ENCODE measurements at places on chromosomes 11 and 22. TPM values are rescaled to one million over a fixed set of nuclear protein-coding genes. Genes with fewer than 3 reads are reported as not detected.

GRM5 gene
- 0.09 TPM for total RNA-seq

OR2AG1 gene
- total RNA-seq = not detected

NXPE2 gene
- 1.1 TPM for total RNA-seq

CCDC87 gene
- 0.19 TPM for total RNA-seq

TYR gene
- not detected for total RNA-seq

BATF2 gene
- not detected for total RNA-seq

LMO2 gene
- 17.3 TPM for total RNA-seq

FAM180B gene
- not detected for total RNA-seq

ANKK1 gene
- 0.21 TPM for total RNA-seq

- no peak for DNase-seq
Measured at GRCh38 chr11:34267013-34267412, 90.8 kb downstream of the ABTB2 start.

- no peak for DNase-seq
Measured at GRCh38 chr11:76030968-76031590, 175.2 kb downstream of the WNT11 start.

GRCh38 chr22:38162881-38163843, 18.5 kb downstream of the PLA2G6 start:
- no peak for DNase-seq

DNA sequence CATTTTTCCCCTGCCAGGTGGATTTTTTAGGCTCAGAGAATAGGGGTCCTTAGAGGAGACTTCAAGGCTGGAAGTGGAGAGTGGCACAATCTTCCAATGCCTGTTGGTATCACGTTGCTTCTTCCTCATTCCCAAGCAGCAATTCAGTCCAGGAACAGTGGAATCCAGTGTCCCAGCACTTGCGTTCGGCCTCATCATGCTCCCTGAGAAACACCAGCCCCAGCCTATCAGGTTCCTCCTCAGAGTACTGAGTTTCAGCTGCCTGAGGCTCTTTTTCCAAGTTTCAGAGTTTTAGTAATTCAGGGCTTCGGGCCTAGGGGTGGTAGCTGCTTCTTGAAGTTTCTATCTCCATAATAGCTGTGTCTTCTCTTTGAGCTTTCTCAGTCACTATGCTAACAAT, 31.9 kb upstream of the NRGN start:
- no peak for DNase-seq

DNA sequence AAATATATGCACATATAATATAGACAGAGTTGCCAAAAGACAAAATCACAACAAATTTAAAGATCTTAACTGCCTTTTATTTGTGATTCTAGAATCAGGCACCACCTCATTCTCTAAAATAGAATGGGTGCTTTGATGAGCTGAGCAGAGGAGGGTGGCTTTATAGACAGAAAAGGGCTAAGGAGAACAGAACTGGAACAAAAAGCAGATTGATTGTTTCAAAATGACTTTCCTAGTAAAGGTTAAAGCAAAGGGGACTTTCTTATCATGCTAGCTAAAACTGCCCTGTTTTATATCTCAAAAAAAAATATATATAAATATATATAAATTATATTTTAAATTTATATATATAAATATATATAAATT, 287.6 kb downstream of the FAT3 start:
- no peak for DNase-seq

GRCh38 chr22:41883400-41883799, 31.5 kb downstream of the SHISA8 start:
- no peak for DNase-seq

- no peak for DNase-seq
Measured at GRCh38 chr11:69371731-69372588, 78.0 kb downstream of the MYEOV start.

DNA sequence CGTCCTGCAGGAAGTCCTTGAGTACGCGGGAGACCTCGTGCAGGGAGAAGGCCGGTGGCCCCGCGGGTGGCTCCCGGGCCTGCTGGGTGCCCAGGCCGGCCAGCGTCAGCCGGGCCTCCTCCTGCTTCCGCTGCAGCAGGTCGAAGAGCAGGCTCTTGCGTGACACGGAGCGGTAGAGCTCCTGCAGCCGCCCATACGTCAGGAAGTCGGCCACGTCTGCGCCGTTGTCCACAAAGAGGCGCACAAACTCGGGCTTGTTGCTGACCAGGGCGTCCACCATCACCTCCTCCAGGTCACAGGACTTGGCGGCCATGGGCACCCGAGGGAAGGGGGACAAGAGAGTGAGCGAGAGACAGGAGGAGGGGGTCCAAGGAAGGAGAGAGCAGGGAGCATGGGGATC, 14.6 kb downstream of the TSSC4 start:
- no peak for DNase-seq

GRCh38 chr11:119474682-119475596, 52.0 kb upstream of the THY1 start:
- no peak for DNase-seq

DNA sequence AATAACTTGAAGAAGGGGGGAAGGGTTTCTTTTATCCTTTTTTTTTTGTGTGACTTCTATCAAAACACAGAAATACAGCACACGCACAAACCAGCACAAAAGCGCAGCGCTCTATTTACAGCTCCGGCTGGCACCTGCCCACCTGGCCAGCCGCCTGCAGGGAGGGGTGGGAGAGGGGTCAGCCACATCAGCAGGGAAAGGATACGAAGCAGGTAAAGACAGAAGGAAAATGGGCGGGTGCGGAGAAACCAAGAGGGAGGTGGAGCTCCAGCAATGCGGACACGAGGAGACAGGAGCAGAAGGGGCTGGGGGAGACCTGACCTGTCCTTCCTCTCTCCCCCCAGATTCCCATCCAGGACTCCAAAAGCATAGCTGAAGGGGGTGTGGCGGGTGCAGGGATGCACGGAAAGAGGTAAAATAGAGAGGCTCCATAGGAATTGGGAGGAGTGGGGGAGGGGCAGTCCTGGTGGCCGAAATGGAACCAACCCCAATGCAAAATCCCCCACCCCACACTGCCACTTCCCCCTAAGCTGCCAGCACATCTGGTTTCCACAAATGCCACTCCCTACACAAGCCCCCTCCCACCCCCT, 14.1 kb downstream of the CXCR5 start:
- no peak for DNase-seq

DNA sequence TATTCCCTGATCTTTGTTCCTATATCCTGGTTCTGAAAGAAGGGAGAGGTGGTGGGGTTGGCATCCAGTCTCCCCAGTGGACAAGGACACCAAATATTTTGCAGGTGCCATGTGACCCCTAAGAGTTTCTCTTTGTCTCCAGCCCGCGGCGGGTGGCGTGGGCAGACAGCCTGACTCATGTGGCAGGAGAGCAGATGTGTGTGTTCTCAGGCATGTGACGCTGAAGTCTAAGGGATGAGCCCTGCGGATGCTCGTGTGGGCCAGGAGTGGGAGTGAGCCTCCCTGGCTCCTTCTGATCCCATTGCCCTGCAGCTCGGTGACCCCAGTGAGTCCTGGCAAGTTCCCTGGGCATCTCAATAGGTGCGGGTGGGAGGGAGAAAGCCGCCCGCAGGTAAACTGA, 94.8 kb upstream of the TBCEL start:
- no peak for DNase-seq

GRCh38 chr11:12066799-12067508, 43.4 kb upstream of the MICAL2 start:
- no peak for DNase-seq

DNA sequence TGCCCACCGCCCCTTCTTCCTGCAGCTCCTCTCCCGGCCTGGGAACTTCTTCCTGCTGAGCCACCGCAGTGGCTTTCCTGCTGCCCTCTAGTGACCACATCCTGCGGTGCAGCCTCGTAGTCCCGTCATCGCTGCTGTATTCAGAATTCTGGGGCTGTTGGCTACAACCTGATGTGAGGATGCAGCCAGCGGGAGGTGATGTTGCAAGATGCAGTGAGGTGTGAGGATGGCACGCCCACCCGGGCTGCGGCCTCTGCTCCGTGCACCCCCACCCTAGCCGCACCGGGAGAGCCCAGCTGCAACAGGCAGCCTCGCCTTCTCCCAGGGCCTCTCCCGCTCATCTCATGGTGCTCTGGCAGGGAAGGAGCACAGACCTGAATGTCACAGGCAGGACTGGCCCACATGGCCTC, 10.1 kb downstream of the CHST1 start:
- DNase-seq = no peak

GRCh38 chr11:134545521-134545920, 133.5 kb upstream of the B3GAT1 start:
- DNase-seq = no peak

- no peak for DNase-seq
Measured at GRCh38 chr11:66119348-66120133, 49.5 kb downstream of the PACS1 start.

GRCh38 chr11:118789501-118790356, 1.2 kb downstream of the DDX6 start:
- no peak for DNase-seq

- DNase-seq = no peak
Measured at GRCh38 chr22:50102946-50103345, 13.1 kb downstream of the MOV10L1 start.

- no peak for DNase-seq
Measured at GRCh38 chr11:19713196-19714021, 772 bp downstream of the NAV2 start.

- DNase-seq = no peak
Measured at GRCh38 chr22:39308614-39309363, 10.6 kb downstream of the RPL3 start.
